Mucosa of descending colon (tissue), 3 donors: ENCODE measurements at places on chromosomes 1 and 21.

GRCh38 chr1:163381487-163382184, 59.9 kb downstream of the NUF2 start:
- DNase-seq, result peak; percentile 23

DNA sequence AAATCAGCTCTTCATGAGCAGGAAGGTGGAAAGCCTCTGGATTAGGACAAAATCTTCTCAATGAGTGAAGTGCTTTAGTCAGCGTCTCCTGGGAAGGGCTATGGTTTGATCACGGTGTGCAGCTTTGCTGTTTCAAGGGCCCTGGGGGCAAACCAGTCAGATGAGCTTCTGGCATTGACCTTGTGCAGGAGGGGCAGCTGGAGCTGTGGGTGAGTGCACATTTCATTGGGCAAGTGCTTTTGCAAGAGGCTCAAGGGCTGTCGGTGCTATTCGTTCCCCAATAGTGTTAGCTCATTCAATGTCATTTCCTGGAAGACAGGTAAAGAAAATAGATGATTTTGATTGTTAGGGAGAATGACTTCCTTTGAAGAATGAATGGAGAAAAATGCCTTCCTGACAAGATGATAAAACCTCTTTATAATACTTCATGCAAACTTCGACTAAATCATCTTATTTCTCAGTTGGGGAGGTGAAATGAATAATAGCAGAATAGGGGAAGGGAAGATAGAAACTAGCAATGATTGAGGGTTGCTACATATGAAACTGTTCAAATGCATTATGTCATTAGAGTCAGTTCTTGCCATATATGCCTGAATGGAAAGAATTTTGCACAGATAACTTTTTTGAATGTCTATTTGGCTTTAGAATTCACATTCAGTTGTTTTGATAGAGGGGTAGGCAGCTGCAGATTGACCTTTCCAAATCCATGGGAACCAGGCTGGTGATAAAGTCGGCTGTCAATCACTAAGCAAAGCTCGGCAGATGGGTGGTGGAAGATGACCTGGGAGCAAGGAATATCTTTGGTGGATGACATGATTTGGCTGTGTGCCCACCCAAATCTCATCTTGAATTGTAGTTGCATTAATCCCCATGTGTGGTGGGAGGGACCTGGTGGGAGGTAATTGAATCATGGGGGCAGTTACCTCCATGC, 12.9 kb upstream of the DISC1 start:
- DNase-seq, result no peak

DNA sequence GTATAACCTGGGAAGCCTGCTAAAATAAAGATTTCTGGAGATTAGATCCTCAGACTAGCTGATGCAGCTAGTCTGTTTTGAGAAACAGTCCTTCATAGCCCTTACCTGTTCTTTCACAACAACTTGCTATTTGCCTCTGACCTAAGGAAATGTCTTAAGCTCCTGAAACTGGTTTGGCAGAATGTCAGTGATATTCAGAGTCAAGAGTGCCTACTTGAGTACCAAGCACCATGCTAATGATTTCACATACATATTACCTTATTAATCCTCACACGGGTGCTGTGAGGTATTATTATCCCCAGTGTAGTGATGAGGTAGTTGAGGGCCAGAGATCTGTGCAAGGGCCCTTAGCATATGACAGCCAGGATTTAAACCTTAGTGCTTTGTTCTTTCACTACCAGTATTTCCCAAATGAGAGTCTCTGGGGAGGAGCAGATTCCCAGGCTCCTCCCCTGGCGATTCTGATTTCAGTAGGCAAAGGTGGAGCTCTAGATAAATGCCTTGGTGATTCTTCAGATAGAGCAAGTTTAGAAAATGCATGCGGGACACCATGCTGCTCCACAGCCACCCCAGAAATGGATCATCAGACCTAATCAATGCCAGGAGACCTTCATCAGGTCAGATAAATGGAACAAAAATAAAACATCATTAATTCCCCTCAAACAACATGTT, 47.4 kb upstream of the WNT2B start:
- DNase-seq, result peak; percentile 31

DNA sequence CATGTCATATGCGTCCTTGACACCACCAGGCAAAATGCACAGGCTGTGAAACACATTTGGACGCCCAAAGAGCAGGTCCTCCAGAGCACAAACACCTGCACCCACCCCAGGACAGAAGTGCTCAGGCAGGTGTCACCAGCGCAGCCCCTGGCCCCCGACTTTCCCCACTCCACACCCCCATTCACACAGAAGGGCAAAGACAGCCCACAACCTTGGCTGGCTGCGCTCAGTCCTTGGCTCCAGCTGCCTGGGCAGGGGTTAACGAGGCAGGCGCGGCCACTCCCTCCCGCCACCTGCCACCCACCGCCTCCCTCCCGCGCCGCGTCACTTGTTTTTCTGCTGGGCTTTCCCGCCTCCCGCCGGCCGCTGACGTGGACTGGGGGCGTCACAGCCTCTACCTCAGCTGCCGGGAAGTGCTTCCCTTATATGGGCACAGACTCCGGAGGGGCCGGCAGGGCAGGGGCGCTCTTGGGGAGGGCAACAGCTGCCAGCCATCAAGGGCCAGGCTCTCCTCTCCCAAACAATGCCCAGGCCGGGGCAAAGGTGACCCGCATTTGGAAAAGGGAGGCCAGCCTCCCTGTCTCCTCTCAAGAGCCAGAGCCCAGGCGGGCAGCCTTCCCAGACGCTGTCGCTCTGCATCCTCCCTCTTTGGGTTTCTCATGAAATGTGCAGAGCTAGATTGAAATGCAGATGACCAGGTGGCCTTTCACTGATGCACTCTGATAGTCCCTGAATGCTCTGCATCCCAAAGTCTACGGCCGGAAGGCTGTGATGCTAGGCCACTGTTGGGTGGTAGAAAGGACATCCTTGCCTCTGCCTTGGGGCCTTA, 14.8 kb upstream of the BTG2 start:
- peak; percentile 99 for DNase-seq

DNA sequence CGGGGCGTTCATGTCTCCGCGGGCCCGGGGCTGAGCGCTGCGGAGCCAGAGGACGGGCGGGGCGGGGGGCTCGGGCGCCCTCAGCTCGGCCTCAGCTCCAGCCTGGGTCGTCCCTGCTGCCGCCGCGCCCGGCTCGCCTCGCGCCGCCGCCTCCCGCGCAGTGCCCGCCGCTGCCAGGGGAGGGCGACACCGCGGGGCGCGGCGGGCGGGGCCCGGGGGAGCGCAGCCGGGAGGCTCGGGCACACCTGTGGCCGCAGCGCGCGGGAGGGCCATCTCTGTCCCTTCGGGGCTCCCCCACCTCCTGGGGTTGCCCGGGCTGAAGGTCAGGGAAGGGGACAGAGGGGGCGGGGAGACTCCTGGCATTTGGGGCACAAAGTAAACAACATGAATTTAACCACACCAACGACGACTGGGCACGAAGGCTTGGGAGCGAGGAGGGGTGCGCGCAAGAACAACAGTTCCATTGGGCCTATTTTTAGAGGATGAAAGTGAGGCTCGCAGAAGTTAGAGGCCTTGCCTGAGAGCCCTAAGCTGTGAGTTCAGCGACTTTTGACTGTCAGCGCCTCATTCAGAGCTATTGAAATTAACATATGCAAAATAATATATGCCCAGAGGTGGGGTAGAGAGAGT, at the start of gene FAM131C:
Gene FAM131C, minus strand, starts transcription at position 162 of the 630 bp plus-strand sequence. CDS start 209 bp downstream, outside the sequence.
- peak; percentile 62 for DNase-seq

GRCh38 chr1:29047142-29047541, 76.6 kb downstream of the TMEM200B start:
- DNase-seq, result no peak

DNA sequence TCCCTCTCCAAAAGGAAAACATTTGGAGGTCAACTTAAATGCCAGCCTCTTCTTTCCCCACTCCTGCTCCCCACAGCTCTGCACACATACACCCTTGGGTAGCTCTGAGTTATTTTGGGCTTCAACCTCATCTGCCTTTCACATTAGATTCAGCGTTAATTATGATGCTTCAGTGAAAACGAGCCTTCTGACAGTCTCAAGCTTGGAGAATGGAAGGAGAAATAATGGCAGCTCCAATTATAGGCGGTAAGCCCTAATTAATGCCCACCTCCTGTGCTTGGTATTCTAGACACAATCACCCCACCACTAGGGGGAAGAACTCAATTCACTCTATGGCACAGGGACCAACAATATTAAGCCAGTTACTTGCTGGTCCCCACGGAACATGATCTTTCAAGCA, 397.9 kb downstream of the BRINP2 start:
- DNase-seq, result no peak

DNA sequence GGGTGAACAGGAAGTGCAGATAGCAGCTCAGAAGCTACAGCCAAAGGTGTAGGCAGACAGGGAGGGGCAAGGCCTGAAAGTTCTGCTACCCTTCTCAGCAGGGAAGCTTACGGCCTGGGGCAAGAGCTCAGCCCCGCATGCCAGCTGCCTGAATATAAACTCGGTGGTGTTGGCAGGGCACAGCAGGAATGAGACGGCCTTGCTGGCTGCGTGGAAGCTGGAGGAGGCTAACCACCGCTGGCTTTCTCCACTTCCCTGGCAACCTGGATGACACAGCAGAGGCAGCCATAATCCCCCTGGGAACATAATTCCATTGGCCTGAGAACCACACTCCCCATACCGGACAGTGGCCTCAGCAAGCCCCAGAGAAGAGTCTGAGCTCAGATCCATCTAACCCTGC, 81.9 kb upstream of the PRRC2C start:
- no peak for DNase-seq

- peak; percentile 52 for DNase-seq
Observed at GRCh38 chr1:201016943-201017827, 6.3 kb downstream of the KIF21B start.

DNA sequence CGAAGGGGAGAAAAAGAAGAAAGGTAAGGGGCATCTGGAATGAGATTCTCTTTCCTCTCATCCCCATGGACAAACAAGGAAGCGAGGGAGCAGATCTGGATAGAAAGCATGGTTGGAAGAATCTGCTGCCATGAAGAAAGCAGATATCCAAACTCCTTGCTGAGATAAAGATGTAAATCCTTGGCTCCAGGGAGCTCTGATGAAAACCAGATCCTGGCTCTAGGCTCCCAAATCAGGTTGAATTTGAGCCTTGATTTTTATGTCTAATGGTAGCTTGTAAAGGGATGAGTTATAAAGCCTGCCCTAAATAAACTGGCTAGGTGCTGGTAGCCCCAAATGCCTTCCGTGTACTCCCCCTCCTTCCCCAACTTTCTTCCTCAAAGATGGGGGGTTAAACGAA, 64.1 kb upstream of the LAX1 start:
- no peak for DNase-seq

DNA sequence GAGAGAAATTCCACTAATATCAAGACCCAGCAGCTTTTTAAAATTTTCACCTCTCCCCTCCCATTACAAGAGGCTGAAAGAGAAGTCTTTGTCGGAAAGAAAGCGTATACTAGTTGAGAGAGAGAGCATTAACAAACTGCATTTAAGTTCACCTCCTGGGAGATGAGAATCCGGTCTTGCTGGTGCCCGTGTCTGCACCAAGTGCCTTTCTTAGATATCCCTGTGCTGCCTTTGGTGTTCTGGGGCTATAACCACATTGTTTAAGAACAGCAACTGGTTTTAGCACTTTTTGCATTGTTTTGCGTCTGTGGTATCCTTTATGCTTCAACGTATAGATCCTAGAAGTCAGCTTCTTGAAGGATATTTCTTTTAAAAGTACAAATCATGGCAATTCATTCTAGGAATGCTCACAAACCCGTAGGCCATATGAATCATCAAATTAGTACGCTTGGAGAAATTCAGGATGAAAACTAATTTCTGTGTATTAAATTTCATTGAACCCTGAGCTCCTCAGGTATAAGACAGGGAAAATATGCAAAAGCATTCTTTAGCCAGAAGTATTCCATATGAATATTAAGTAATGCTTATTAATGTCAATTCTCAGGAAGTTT, 3.4 kb upstream of the RPE65 start:
- no peak for DNase-seq

DNA sequence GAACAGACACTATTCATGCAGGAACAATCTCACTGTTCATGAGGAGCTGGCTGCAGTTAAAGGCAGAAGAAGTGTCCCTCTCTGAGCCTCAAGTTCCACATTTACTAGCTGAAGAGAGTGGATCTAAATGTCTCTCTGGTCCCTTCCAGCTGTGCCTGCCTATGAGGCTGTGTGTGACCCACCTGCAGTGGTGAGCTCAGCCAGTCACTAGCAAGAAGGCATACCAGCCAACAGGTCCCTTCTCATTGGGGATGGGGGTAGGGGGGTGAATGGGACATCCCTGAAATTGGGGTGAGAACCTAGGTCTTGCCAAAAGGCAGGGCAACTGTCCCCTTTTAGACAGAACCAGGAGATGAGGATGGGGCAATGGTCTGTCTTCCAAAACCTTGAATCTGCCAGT, 13.6 kb downstream of the RD3 start:
- DNase-seq, result no peak

- DNase-seq, result no peak
Observed at GRCh38 chr1:31897526-31898100, 40.6 kb downstream of the PTP4A2 start.

GRCh38 chr1:212752934-212753497, 38.6 kb downstream of the NSL1 start:
- DNase-seq, result no peak

DNA sequence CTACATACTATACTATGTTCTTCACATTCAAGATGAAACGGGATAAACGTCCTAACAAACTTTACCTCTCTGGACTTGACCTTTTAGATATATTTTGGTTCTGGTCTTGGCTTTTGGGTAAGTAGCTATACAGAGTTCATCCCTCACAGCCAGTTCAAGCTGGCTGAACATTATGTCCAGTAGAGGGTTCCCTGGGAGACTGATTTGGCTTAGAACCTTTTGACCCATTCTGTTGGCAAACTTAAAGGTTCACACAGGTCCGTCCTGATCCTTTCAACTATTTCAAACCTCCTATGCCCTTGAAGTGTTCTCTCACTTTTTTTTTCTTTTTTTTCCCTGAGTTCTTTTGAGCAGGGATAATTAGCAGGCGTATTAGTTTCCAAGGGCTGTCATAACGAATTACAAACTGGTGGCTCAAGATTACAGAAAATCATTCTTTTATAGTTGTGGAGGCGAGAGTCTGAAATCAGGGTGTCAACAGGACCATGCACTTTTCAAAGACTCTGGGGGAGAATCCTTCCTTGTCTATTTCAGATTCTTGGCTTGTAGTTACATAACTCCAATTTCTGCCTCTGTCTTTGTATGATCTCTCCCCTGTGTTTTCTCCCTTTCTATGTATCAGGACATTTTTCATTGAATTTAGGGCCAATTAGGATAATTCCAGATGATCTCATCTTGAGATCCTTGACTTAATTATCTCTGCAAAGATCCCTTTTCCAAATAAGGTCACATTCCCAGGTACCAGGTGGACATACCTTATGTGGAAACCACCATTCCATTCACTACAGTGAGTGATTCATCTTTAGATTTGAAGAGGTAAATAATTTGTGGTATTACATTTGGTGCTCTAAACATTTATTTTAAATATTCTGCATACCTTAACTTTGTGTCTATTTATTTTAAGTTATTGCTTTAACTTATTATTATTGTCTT, 257.4 kb upstream of the USP25 start:
- DNase-seq, result no peak

DNA sequence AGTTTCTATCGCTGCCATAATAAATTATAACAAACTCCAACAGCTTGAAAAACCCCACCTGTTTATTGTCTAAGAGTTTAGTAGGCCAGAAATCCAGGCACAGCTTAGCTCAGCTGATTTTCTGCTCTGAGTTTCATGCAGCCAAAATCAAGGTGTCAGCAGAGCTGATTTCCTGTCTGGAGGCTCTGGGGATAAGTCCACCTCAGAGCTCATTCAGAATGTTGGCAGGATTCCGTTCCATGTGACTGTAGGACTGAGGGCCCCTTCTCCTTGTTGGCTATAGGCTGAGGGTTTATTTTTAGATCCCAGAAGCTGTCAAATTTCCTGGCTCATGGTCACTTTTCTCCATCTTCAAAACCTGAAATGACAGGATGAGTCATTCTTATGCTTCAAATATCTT, 91.6 kb upstream of the CHODL start:
- no peak for DNase-seq

GRCh38 chr1:33330361-33330890, 9.5 kb upstream of the A3GALT2 start:
- DNase-seq, result no peak
